Stimulated activated CD8-positive, alpha-beta memory T cell treated with anti-CD3 and anti-CD28 coated beads, Interleukin-4, amount 100 ng/mL, for 4 hours (primary cell): ENCODE measurements at places on chromosomes 7 and 10.

DNA sequence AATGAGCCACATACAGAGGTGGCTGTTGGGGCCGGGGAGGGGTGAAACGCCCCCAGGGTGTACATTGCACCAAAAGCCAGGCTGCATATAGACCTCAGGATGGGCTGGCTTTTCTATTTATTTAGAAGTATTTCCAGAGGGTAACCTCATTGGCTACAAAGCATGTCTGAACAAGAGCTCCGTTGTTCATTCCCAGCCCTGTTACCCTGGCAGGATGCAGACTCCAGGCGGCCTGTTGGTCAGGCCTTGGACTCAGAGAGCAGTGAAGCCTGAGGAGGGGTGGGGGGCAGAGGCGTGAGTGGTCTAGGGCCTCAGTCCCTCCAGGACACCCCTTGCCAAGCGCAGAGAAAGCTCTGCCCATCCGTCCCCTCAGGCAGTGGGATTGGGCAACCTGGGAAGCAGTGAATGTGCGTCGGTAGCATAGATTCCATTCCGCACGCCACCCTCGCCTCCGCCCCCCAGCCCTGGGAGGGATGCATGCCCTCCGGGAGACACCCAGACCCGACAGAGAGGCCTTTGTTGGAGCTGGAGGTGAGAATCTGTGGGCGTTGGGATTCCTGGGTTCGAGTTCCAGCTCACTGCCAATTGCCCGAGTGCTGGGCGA is 41.9 kb downstream of the TCF7L2 start:
- DNase-seq: no peak

GRCh38 chr7:1422512-1423263 is 36.6 kb downstream of the MICALL2 start:
- DNase-seq: no peak

DNA sequence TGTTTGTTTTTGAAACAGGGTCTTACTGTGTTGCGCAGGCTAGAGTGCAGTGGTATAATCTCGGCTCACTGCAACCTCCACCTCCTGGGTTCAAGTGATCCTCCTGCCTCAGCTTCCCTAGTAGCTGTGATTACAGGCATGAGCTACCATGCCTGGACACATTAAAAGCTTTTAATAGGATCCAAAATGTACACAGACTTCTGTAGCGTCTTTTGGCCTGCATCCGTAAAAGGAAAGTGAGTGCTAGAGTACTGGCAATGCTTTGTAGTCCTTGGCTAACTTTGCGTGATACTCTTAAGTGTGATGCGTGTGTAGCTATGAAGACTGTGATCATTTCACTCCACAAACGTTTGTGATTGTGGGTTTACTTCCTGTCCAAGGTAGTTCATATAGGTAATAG is 13.3 kb downstream of the ZRANB1 start:
- no peak for DNase-seq

- no peak for DNase-seq
Observed at GRCh38 chr7:12941512-12941911, 254.1 kb downstream of the ARL4A start.

DNA sequence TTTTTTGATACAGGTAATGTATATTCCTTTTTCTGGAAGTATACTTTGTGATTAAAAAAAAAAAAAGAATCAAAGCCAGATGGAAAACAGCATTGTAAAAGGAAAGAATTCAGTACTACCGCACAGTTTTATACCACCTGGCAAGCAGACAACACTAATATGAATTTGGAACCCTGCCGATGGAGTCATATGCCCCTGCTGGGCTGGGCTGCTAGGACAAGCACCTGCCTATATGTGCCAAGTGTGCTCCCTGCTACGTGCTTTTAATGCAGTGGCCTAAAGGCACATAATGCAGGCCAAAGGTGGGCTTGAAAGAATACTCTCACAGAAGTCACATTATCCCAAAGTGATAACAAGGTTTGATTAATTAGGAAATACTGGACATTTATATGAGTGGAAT is 29.8 kb upstream of the WAC start:
- DNase-seq: no peak

DNA sequence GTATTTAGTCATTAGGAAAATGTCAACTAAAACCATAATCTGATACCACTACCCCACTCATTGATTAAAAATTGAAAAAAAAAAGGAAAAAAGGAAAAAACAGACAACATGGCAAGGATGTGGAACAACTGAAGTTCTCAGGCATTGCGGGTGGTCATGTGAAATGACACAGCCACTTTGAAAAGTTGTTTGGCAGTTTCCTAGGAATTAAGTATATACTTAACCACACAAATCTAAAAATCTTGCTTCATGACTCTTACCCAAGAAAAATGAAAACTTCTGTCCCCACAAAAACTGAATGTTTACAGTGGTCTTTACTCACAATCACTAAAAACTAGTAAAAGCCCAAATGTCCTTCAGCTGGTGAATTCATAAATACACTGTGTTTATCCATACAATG is 254.5 kb downstream of the AHR start:
- no peak for DNase-seq

- no peak for DNase-seq
Observed at GRCh38 chr7:2082139-2082998, 150.4 kb downstream of the MAD1L1 start.

GRCh38 chr10:29212597-29212996 is 76.3 kb upstream of the LYZL1 start:
- no peak for DNase-seq

DNA sequence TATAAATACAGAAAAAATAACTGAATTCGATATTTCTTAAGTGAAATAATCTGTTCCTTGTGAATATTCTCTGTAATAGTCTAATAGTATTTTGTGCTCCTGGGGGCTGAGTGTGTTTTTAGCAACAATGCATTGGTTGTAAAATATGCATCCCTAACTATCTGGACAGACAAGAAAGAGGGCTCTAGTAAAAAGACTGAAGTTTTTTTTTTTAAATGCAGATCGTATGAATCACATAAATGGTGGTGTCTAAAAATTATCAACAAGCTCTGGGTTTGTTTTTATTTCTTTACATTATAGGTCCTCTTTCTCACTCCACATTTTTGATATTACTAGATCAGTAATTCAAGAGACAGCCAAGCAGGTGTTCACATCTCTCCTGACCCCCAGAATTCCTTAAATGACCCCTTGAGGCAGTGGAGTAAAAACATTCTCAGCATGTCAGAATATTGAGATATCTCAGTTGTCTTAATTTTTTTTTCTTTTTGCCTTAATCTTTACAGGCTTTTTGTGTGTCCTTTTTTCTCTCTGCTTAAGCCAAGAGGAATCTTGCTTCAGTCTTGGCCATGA is 18.2 kb downstream of the ARID5B start:
- no peak for DNase-seq

GRCh38 chr10:129695671-129696070 is 228.6 kb downstream of the MGMT start:
- no peak for DNase-seq

DNA sequence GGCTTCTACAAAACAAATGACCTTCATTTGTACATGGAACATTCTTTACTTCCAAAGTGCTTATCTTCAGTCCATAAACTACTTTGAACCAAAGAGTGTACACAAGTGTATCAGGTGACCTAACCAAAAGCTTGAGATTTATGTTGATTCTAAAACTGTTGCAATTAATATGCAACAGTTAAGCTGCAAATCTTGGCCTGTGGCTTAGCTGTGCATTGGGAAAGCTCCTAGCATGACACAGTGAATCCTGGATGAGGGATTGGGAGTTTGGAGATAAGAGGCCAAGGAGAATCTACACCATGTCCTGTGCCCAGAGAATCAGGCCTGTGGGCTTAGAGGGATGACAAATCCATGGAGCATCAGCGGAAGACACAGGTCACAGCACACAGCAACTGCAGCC is 105.2 kb upstream of the GSDME start:
- DNase-seq: no peak

DNA sequence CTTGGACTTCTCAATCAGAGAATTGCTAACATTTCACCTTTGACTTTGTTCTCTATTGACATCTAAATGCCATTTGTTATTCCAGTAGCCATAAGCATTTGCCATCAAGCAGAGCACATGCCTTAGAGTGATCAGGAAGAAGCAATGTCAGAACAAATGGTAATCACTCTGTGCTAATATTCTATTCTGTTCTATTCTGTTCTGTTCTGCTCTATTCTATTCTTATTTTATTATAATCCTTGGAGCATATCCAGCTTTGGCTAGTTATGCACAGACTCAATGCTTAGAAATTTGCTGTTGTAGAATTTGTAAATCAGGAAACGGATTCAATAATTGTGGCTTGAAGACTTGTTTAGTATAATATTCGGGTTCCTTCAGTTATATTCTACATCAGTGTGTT is 175.4 kb downstream of the EXOC4 start:
- no peak for DNase-seq

GRCh38 chr10:43228783-43229207 is 38.1 kb downstream of the RASGEF1A start:
- DNase-seq: no peak

GRCh38 chr10:94264085-94264484 is 98.7 kb downstream of the NOC3L start:
- no peak for DNase-seq

GRCh38 chr7:151844071-151844824 is 32.7 kb downstream of the PRKAG2 start:
- no peak for DNase-seq

DNA sequence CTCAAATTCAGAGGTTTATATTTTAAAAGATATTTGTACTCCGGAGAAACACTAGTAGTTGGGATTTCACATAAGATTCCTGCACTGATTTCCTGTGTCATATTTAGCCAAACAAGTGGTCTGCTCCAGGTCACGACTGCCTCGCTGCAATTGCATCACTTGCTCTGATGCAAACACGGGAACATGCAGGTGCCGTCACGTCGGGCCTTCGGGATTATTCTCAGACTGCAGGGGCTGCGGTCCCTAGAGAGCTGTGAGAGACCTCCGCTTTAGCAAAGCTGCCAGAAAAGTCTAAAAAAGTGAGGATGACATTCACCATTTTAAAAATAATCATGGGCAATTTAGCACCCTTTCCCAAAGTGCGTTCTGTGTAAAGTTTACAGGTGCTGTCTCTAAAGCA is 93.5 kb upstream of the DDC start:
- DNase-seq: no peak

GRCh38 chr10:132746801-132747625 is 38.9 kb downstream of the NKX6-2 start:
- no peak for DNase-seq

DNA sequence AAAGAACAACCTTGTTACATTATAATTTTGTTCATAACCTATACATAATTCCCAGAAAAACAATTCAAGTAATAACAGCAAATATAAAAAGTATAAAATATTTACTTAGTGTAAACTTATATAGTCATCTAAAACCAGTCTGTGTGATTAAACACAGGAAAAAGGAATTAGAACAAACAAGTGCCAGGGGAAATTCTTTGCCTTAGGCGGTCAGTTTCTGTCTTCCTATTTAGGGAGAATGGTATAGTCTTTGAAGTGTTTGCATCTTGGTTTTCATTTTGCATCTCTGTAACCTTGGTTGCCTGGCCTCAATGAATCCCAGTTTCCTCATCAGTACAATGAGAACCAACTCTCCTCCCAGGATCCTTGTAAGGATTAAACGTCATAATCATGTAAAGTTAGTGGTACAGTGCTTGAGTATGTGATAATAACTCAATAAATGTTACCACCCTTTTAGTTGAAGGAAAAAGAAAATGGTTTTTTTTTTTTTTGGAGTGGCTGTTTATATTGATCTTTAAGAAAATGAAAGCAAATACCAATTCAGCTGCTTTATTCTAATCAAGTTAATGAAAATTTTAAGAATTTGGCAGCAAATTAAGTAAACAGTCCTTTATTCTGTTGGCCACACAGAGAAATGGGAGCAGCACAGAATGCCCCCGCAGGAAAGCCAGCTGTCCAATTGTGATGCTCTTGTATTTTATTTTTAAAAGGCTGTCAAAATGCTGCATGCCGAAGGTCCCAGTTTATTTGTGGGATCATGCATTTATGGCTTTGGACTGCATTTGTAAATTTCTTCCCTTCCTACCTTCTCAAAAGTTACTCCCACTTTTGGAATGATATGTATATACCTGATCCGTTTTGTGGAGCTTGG is 61.8 kb downstream of the SHH start:
- no peak for DNase-seq

- no peak for DNase-seq
Observed at GRCh38 chr7:27771111-27771510, 31.1 kb downstream of the TAX1BP1 start.
